NCI-H1417 (cell line): ENCODE measurements at places on chromosomes 3 and 15.

DNA sequence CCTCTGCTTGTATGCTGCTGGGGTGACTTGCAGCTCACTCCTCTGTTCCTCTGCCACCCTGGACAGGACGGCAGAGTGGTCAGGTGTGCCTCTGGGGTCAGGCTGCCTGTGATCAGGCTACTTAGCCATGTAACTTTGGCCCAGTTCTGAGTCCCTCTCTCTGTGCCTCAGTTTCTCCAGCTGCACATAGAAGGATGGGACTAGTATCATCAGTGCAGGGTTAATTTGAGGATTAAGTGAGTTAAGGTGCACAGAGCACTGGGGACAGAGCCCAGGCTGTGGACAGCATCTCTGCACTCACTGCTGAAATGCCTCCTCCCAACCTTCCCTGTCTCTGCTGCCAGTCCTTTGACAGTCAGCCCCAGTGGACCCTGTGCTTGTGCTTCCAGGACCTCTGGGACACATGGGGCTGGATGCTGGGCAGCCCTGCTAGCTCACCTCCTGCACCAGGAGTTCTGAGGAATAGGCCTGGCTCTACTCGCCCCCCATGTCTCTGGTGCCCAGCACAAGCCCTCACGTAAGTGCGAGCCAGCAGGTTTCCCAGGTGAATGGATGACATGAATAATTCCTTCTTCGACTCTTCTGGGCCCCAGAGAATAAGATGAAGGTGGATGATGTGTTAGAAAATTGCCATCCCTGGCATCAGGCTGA is 19.3 kb upstream of the PRR23E start:
- DNase-seq = no peak

DNA sequence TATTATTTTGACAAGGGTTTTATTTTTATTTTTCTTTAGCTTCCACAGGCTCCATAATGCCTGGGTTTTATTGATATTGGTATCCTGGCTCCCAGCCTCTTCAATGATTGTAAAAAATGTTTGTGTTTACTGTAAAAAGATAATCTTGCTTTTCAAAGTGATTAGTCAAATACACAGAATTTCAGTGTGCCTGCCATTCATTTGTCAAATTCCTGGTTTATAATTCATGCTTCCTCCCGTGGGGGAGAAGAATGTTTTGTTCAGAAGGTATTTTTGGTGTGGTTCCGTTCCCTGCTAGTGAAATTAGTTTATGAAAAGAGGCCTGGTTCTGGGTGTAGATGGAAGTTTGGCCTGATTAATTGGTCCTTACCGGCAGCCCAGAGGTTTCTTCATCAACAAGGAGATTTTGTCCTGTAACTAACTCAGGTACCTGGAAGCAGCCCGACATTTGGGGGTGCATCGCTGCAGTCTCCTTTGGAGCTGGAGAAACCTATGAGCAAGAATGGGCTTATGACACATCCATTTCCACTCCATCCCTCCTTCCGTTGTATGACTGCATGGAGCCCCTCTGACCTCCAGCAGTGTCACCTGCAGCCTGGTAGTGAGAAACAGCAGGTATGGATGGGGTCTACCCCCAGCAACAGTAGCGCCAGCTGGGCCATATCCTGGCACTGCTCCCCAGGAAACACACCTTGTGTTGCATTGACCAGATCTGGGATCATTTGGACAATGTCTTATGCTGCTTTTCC is 101.5 kb downstream of the PGPEP1L start:
- DNase-seq = no peak

- DNase-seq = no peak
Measured at GRCh38 chr3:124283652-124284023, 291.7 kb upstream of the ROPN1 start.

DNA sequence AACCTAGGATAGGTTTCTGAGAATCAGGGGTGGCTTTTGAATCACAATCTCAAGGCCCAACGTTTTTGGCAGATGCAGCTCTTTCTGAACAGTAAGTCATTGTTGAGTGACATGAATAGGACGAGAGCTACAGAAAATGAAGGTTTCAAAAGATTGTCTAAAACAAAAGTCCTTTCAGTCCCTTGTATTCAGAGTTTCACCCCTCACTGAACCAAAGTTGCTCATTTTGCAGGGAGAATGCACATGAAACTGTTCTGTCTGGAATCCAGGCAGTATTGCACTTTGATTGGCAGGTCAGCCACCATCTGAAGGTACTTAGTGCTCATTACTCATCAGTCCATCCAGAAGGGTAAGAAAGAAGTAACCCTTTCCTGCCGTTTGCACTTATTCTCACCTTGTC is 24.1 kb upstream of the RASGRP1 start:
- DNase-seq = no peak

DNA sequence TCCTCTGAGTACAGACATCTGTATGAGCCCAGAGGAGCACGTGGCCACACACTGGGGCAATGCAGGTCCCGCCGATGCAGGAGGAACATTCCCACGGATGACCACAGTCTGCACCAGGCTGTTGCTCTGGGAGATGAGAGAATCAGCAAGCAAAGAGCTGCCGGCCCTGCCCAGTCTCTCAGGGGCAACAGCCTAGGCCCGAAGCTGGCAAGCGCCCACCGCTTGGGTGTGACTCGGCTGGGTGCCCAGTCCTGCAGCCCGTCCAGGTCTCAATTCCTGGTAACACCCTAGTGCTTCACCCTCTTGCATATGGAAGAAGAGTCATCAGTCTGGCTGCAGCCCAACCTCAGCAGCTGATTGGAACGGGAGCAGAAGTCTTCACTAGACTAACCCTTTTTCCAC is 153.7 kb upstream of the HES1 start:
- no peak for DNase-seq

GRCh38 chr15:31359702-31360111 is 33.1 kb downstream of the KLF13 start:
- no peak for DNase-seq
